ENCODE measurements at places on chromosomes 1 and 21.

GRCh38 chr1:14614341-14614740, 15.9 kb downstream of the KAZN start:
- no peak for DNase-seq

DNA sequence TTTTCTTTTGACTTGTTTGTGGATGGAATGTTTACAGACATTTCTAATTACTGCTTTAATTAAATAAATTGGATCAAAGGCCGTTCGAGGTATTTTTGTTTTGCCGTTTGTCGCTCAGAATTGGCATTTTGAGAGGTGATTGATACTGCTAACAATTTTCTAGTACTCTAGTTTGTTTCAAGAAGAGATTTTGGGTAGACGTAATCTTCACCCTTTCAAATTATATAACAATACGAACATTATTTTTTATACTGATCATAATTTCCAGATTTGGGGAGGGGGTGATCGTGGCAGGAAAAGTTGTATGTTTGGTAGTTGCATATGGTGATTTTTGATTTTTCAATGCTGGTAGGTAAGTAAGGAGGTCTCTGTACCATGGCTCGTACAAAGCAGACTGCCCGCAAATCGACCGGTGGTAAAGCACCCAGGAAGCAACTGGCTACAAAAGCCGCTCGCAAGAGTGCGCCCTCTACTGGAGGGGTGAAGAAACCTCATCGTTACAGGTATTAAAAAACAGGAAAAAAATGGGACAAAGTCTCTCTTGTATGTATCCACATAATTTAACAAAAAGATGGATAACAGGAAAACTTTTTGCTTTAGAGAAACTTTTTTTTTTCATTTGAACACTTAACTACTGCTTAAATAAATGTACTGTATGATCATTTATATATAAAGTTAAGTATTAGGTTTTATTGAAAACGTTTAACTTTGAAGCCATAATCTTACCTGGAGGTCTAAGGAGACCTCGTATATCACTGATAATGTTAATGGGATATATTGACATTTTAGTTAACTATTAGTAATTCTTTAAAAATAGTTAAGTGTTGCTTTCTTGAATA, 1.7 kb downstream of the H3-3A start:
- DNase-seq, result peak; percentile 36

GRCh38 chr1:41769068-41769467, 149.7 kb downstream of the HIVEP3 start:
- DNase-seq, result no peak

- no peak for DNase-seq
These were observed 198.2 kb downstream of the LRRC7 start for GRCh38 chr1:69765951-69766350.

DNA sequence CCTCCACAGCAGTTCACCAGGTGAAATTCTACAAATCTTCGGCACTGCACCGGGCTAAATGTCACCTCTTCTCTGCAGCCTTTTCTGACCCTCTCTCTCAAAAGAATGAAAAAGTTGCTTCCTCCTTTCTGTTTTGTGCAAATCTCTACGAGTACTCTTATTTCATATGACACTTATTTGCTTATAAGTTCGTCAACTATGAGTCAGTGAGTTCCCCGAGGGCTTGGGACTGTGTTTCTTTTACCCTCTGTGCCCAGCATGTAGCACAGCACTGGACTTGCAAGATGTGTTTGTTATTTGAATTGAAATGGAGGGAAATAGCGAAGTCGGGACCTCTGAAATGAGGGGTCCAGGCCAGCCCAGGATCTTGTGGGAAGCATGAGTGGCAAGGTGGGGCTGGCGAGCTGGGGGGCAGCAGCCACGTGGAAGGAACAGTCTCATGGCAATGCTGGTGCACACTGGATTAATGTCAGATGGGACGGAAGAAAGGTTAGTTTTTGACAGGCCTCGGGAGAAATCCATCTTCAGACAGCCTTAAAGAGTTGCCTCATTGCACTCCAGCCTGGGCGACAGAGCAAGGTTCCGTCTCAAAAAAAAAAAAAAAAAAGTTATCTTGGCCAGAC, 6.2 kb downstream of the SLC6A9 start:
- no peak for DNase-seq

DNA sequence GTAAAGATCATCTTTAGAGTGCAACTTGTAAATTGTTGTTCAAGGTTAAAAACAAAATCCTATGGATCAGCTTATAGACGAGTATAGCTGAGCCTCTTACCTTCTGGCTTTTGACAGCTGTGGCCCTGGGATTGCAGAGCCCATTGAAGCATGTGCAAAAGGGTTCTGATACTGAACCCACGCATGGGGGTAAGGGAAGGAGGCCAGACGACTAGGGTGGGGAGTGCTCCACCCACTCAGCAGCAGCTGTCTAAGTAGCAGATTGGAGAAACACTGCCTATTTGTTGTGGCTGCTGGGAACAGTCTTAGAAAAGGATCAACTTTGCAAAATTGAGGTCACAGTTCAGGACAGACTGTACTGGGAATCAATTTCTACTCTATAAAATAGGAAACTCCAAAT, 16.1 kb downstream of the CD101 start:
- DNase-seq, result no peak

Data from activated CD4-positive, alpha-beta T cell treated with anti-CD3 and anti-CD28 coated beads, Interleukin-2, Interleukin-6, amounts not matched to agents 100 ng/mL and 50 ng/mL, durations not matched to agents 16 hours and 8 hours (primary cell).